ENCODE measurements at places on chromosomes 2 and 18.

DNA sequence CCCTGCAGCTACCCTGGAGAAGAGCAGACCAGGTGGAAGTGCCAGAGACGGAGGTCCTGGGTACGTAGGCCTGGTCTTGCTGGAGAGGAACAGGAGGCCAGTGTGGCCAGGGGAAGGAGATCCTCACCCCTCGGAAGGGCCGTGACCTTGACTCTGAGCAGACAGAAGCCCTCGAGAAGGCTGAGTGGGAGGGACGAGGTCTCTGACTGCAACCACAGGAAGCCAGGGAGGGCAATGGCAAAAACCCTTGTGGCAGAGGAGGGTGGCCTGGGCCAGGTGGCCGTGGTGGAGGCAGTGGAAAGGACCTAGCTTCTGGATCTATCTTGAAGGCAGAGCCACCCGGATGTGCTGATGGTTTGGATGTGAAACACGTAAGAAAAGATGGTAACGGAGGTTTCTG is 28.1 kb downstream of the THAP4 start:
- no peak for DNase-seq

- peak; percentile 26 for DNase-seq
Measured at GRCh38 chr18:13435586-13436333, 217.2 kb downstream of the LDLRAD4 start.

DNA sequence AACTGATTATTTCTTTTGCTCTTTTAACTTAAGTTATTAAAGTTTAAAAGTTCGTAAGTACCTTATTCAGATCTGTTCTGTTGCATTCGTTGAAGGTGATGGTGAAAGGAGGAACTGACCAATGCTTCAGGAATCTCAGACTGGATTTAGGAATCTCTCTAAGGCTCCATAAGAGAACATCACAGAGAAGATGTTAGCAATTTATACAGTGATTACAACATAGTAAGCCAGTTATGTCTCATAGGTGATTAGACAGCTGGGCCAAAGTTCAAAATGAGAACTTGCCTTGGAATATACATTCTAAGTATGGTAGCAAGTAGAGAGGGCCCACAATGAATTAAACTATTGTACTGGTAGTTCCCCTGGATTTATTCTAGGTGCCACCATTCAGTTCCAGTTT is 3.2 kb downstream of the MARS2 start:
- no peak for DNase-seq

- no peak for DNase-seq
Measured at GRCh38 chr2:149040451-149040850, 2.0 kb downstream of the LYPD6B start.

DNA sequence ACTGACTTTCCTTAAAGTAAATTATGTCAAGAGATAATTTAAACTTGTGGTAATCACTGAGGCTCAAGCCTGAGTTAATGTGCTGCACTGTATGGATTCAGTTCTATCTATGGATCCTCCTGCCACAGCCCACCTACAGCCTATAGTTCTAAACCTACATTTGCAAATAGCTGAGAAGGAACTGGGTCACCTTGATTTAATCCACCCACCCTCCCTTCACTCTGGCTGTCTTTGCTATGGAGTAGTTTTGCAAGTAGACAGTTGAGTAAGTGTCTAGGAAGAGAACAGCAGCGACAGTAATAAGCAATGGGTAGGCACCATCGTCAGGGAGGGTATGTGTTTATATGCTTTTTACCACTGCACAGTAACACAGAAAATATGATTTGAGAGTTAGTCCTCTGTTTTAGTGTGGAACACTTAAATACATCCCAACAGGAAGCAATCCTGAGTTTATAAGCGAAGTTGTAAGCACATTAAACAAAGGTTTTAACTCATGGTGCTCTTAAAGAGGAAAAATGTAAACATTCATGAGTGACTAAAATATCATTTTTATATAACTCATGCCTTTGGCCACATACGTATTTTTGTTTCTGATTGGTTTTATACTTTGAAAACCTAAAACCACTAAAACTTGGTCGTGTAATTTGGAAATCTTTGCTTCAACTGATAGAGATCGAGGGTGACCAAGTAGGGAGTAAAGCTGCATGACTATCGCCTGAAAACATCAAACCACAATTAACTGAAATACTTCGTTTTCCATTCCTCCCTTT is 36.3 kb upstream of the CHRNA1 start:
- DNase-seq: no peak

- DNase-seq: no peak
Measured at GRCh38 chr2:238237431-238238135, 2.3 kb downstream of the HES6 start.

- no peak for DNase-seq
Measured at GRCh38 chr2:161241894-161242293, 66.3 kb upstream of the PSMD14 start.

- DNase-seq: no peak
Measured at GRCh38 chr2:97750017-97750416, 36.6 kb downstream of the ZAP70 start.

GRCh38 chr2:160175169-160176134 is 24.6 kb downstream of the ITGB6 start:
- DNase-seq: no peak

DNA sequence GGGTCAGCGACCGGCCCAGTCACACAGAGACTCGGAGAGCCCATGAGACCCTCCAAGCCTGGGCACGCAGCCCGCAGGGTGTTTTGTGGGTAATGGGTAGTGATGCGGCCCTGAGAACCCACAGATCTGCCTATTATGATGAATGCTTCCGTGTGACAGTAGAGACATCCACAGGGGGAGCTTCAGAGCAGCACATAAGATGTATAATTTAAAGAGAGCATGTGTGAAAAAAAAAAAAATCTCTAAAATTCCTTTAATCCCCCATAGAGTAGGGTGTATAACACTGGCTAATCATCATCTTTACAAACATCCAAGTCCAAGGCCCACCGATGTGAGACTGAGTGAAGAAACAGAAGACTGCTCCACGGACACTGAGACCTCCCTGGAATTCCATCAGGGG is 34.6 kb downstream of the BIN1 start:
- no peak for DNase-seq

GRCh38 chr2:177467646-177468045 is 75.1 kb downstream of the AGPS start:
- no peak for DNase-seq

GRCh38 chr2:168663993-168664392 is 138.4 kb upstream of the NOSTRIN start:
- no peak for DNase-seq

- no peak for DNase-seq
Measured at GRCh38 chr2:26074676-26075075, 40.8 kb downstream of the RAB10 start.

DNA sequence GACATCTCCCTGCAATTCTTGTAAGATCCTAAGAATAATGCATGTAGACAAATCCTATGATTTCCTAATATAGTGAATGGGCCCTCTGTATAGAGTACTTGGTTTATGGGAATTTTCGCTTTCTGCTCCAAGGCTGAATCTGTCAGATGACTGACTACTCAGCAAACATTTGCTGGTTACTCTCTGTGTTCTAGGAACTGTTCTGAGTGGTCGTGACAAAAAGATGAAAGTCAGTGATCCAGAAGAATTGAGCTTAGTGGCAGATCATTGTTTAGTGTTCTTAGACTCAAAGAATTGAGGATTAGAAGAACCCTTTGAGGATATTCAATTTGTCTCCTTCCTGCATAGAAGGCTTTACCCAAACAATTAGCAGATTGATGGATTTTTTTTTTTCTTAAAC is 10.0 kb downstream of the XRCC5 start:
- DNase-seq: no peak

DNA sequence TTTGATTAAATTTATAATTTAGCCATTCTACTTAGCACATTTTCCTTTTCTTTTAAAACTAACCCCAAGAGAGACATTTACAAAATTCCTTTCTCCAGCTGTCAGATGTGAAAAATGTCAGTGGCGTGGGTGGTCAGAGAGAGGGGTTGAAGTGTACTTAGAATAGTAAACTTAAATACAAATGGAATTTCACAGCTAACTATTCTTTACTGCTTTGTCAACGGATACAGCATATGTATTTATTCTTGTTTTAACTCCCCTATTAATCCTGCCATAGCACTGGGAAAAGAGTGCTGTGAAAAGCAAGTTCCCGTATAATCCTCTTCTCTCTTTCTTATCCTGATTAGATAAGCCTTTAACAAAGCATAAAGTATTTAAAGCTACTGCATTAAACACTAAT is 191.4 kb upstream of the CHAC2 start:
- DNase-seq: no peak

- DNase-seq: no peak
Measured at GRCh38 chr2:29480426-29480825, 365.2 kb downstream of the CLIP4 start.

DNA sequence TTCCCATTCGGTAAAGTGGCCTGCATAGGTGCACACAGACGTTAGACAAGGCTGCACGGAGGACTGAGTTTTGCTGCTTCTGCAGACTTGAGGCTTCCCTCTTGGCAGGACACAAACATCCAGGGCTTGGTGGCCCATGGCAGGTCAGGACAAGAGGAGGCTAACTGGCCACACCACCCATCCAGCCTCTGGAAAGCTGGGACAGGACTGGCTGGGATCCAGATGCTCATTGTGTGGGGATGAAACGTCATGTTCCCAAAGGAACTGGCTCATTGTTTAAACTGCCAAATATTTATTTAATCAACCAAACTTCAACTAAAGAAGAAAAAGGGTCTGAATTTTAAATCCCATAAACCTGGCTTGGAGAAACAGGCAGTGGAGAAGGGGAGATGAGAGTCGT is 239.1 kb upstream of the EPAS1 start:
- no peak for DNase-seq

DNA sequence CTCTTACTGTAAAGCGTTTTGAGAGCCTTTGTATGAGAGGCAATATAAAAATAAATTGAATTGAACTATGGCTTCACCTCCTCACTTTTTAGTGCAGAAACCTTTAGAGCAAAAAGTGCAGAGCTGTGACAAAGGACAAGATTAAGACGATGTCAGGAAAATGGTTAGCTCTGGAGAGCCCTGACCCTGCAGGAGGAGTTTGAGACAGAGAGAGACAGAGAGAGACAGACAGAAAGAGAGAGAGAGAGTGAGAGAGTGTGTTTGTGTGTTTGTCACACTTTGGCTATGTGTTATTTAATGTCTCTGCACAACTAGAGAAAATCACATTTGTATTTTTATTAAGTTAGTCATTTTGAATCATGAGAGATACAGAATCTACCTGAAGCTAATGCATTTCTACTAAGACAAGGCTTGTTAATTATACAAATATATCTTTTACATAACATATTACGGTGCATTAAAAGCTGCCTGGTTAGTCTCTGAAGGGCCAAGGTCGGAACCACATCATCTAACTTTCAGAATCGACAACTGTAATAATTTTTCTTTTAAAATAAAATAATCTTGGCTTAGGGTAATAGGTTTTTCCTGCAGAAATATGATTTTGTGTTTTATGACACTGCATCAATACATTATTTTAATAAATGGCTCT is 423.5 kb upstream of the ZEB2 start:
- DNase-seq: no peak

DNA sequence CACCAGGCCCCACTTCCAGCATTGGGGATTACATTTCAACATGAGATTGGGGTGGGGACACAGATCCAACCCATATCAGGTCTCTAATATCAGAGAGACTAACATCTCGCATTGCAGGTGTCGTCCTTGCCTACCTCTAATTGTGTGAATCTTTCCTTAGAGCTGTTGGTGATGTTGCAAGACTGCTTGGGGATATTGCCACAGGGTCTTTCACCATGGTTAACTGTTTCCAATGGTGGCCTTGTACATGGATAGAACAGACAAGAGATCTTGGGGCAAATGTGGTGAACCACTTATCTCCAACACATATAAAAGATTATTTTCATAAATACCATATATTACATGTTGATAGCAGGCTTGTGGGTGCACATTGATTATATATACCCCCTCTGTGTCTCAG is 270.3 kb upstream of the LINC00305 start:
- no peak for DNase-seq

DNA sequence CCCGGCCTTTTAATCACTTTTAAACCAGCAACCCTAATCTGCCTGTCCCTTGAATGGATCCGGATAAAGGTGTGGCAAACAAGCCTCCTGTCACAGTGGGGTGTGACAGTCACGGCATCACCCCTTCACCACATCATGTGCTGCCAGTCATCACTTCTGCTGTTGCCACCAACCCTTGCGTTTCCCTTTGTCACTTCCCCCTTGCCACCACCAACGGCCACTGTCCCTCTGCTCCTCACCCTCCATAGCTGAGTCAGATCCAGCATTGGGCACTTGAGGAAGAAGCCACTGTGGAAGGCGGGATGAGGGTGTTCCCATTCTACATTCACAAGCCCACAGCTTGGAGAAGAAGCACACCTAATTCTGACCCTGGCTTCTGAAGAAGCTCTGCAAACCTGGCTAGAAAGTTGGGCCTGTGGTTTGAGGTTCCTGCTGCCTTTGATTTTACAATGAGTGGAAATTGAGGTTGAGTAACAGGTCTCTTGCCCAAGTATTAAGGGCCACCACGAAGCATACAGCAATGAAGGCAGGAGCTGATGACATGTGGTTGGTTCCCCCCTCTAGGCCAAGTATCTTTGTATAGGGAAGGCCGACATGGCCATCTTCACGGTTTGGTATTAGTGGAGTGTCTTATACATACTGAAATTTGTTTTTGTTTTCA is 22.9 kb upstream of the DARS1 start:
- DNase-seq: no peak

GRCh38 chr2:69512446-69512845 is 75.2 kb upstream of the NFU1 start:
- DNase-seq: no peak

- DNase-seq: no peak
Measured at GRCh38 chr2:31888550-31888949, 122.3 kb downstream of the MEMO1 start.

- no peak for DNase-seq
Measured at GRCh38 chr2:176118601-176119339, 2.2 kb downstream of the HOXD10 start.

GRCh38 chr2:76851000-76851399 is 671.2 kb downstream of the LRRTM4 start:
- DNase-seq: no peak

DNA sequence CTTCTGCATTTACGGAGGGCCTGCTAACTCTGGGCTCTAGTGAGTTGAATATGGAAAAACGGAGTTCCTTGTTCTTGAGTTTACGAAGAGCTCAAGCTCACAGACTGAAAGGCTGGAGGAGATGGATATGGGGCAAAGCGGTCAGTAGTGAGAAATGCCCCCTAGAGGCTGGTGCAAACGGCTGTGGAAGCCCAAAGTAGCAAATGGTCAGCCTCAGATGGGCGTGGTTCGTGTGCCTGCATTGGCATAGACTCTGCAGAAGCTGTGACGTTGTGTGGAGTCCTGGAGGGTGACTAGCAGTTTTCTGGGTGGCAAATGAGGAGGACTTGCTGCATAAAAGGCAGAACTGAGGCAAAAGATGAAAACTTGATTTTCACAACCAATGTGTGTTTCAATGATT is 93.6 kb upstream of the TWIST2 start:
- DNase-seq: no peak

GRCh38 chr2:67561457-67561965 is 164.4 kb downstream of the ETAA1 start:
- DNase-seq: peak; percentile 6

DNA sequence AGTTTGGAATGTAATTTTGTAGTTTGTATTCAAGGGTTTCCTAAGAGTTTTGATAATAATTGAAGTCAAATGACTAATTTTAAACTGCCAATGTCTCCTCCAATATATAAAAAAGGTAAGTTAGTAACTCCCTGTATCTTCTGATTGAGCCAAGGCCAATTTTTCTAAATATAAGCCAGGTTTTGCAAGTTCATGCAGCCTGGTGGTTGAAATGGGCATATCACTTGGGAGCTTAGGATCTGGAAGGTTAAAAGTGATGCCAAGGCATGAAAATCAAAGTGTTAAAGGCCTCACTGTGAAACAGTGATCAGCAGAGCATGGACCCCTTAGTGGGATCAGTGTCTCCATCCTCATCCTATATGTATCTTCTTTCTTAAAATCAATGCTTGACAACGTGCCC is 60.5 kb downstream of the MERTK start:
- no peak for DNase-seq
